Mesothelial cell of epicardium (in vitro differentiated cells): ENCODE measurements at places on chromosomes 6 and 20. TPM values are rescaled to one million over a fixed set of nuclear protein-coding genes. Genes with fewer than 3 reads are reported as not detected.

FAM83C gene
- 0.07 TPM in 1 of 3 replicates, not detected in the others for total RNA-seq

OXT gene
- not detected in 3 replicates for total RNA-seq

PSMB8 gene
- 12.3 to 14.2 TPM (median 14.1 TPM) in 3 replicates for total RNA-seq

FAM184A gene
- total RNA-seq = 3.7 to 4.3 TPM (median 4.1 TPM) in 3 replicates

GJA1 gene
- total RNA-seq = 125 to 140 TPM (median 136 TPM) in 3 replicates

UNC5CL gene
- 2.0 to 2.2 TPM (median 2.1 TPM) in 3 replicates for total RNA-seq

ENPP1 gene
- total RNA-seq = 6.6 to 7.2 TPM (median 6.8 TPM) in 3 replicates

RSPO3 gene
- total RNA-seq = 26.3 to 31.1 TPM (median 30.1 TPM) in 3 replicates

RPN2 gene
- 142 to 151 TPM (median 146 TPM) in 3 replicates for total RNA-seq

TP53INP2 gene
- 11.8 to 13.1 TPM (median 12.0 TPM) in 3 replicates for total RNA-seq
